ENCODE measurements at places on chromosomes 4 and X. TPM values are rescaled to one million over a fixed set of nuclear protein-coding genes. Genes with fewer than 3 reads are reported as not detected.

F8 gene
- 12.7 TPM for total RNA-seq

EXOC1L gene
- total RNA-seq = not detected

BEND4 gene
- total RNA-seq = 5.9 TPM

GPR119 gene
- not detected for total RNA-seq

GPR78 gene
- not detected for total RNA-seq

BST1 gene
- 0.40 TPM for total RNA-seq

SORBS2 gene
- not detected for total RNA-seq

RNF212 gene
- total RNA-seq = 1.2 TPM

KDR gene
- total RNA-seq = not detected

ABLIM2 gene
- total RNA-seq = 0.19 TPM

MAGEC2 gene
- total RNA-seq = not detected

CSN1S1 gene
- total RNA-seq = not detected

C4orf17 gene
- not detected for total RNA-seq

SPANXA2 gene
- not detected for total RNA-seq

SLC9B1 gene
- total RNA-seq = 1.3 TPM

GABRE gene
- not detected for total RNA-seq

CHRNA9 gene
- total RNA-seq = 0.18 TPM

ERCC6L gene
- 13.4 TPM for total RNA-seq

DUSP9 gene
- 0.09 TPM for total RNA-seq

SH2D1A gene
- total RNA-seq = 47.0 TPM

MFAP3L gene
- total RNA-seq = 0.06 TPM

ASMT gene
- 1.2 TPM for total RNA-seq

MTNR1A gene
- not detected for total RNA-seq

HSFX1 gene
- 0.61 TPM for total RNA-seq
